ENCODE measurements at places on chromosomes 5 and 9.

DNA sequence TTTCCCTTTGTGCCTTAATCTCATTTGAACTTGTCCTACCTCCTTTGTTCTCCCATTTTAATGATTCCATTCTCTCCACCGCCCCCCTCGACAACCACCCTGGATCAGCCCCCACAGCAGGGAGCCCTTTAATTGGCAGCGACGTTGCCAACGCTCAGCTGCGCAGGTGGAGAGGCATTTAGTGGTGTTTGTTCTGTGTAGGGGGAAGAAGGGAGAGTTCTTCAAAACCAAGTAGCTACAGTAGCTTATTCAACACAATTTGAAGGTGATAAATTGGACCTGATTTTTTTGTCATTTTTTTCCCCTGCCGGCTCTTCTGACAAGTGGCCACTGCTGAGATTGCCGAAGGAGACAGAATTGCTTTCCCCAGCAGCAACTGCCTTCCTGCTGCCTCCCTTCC lies 499.1 kb downstream of the CDK5RAP2 start:
- no peak for DNase-seq

GRCh38 chr5:88515881-88516819 lies 247.5 kb upstream of the TMEM161B start:
- no peak for DNase-seq

DNA sequence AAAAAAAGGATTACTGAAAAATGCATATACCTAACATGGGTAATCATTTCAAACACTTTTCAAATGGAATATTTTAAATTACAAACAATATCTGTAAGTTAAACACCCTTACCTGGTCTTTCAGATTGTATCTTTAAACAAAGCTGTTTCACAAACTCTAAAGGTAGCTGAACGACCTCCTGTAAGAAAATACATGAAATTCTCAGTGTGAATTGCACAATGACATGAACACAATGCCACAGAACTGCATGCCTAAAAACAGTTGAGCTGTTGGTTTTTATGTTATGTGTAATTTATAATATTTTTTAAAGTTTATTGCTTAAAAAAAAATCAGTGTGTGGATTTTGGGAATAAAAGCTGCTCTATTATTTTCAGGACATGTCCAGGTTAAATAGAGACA lies 17.5 kb downstream of the IPPK start:
- no peak for DNase-seq

DNA sequence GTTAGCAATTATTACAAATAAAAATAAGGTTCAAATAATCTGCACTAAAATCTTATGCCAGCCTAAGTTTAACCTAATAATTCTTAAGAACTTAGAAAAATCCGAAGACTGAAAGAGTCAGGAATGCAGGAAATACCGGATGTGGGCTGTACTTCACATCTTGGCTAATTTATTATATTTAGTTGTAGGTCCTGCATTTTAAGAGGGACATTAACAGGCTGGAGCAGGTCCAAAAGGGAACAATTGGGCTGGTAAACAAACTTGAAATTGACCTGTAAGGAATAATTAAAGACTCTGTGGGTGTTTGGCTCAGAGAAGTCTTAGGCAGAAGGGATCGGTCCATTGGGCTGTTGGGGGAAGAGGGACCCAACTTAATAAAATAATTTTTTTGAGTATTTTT lies 18.4 kb downstream of the GLRA1 start:
- no peak for DNase-seq

GRCh38 chr5:83177803-83178202 lies 100.5 kb downstream of the XRCC4 start:
- DNase-seq = no peak

DNA sequence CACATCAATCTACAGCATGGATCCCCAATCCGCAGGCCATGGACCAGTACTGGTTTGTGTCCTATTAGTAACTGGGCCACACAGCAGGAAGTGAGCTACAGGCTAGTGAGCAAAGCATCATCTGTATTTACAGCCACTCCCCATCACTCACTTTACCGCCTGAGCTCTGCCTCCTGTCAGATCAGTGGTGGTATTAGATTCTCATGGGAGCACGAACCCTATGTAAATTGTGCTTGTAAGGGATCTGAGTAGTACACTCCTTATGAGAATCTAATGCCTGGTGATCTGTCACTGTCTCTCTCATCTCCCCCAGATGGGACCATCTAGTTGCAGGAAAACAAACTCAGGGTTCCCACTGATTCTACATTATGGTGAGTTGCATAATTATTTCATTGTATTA lies 212.7 kb upstream of the FAM174A start:
- DNase-seq = no peak

DNA sequence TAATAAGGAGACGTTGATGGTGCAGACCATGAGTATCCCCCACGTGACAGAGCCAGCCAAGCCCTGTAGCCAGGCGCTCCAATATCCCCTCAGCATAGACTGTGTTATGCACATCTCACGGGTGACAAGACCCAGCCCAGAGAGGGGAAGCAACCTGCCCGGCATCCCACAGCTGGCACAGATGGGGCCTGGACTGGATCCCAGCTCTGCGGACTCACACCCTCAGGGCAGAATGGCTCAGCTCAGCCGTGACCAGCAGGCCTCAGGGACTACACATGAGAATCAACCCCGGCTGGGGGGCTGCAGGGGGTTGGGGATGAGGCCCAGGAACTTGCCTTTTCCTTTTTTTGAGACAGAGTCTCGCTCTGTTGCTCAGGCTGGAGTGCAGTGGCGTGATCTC lies 11.7 kb downstream of the FIBCD1 start:
- DNase-seq = no peak

- no peak for DNase-seq
Measured at GRCh38 chr9:78598120-78598519, 301.2 kb downstream of the PSAT1 start.

DNA sequence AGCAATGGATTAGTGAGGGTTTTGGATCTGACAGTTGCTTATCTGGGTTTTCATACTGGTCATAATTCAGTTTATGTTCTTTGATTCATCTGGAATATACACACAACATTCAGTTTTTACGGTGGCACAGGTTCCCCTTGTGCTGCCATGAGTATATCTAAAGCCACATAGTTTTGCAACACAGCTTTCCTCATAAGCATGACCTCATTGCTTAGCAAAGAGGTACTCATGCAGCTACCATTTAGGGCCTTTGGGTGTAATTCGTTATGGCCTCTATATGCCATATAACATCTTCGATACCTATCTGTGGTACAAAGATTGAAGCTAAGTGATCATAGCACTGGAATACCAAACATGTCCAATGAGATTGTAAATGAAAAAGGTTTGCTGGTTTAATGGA lies 2.9 kb upstream of the RBM22 start:
- DNase-seq = no peak

GRCh38 chr9:84841931-84842330 lies 172.4 kb downstream of the NTRK2 start:
- DNase-seq = no peak

DNA sequence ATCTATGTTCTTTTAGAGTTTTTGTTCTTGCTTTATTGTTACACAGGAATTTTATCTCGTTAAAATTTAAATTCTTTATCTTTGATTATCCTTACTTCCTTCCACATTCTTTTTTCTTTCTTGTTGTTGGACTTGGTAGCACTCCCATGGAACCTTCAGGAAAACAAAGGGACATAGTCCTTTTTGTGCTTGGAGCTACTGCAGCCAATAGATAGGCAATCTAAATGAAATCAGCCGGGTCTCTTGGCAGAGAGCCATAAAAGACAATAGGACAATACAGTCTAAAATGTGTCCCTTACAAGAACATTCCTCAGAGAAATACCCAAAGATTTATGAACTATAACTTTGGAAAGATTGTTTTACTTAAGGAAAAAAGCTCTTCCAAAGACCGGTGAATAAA lies 548.1 kb upstream of the C9orf72 start:
- no peak for DNase-seq

DNA sequence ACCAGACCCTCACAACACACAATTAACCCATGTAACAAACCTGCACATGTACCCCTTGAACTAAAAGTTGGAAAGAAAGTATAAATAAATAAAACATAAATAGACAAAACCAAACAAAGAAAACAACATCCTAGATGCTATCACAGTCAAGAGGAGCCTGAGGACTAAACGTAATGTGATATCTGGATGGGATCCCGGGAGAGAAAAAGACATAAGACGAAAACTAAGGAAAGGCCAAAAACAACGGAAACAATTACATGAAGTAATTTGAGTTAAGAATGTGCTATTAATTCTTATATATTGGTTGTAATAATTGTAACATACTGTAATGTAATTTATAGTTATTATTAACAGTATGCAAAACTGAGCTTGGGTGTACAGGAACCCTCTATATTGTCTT lies 793.9 kb downstream of the SEMA5A start:
- no peak for DNase-seq

GRCh38 chr9:130789747-130790672 lies 45.0 kb upstream of the ABL1 start:
- DNase-seq = no peak

GRCh38 chr5:41968153-41968723 lies 43.2 kb downstream of the FBXO4 start:
- DNase-seq = no peak

GRCh38 chr9:76203373-76203772 lies 190.9 kb downstream of the RFK start:
- DNase-seq = no peak

DNA sequence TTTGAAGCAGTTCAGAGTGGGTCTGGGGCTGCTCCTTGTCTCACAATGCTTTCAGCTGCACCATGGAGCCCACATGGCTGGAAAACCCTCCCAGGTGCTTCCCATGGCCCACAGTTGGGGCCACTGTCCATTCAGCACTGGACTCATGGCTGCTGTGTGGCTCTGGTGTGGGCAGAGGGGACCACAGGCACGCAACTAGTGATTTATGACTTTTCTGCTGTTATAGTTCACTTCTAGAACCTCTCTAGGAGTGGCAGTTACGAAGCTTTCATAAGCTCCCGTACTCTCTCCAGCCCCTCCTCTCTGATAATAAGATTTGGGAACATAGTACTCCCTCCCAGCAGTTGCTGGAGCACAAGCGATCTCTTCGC lies 29.0 kb downstream of the GLRA1 start:
- DNase-seq = no peak

All from stimulated activated effector memory CD8-positive, alpha-beta T cell treated with anti-CD3 and anti-CD28 coated beads, Interleukin-12 subunit alpha, Interleukin-12 subunit beta, amount 100 ng/mL, for 72 hours (primary cell).